ENCODE measurements at places on chromosomes 3 and 15. TPM values are rescaled to one million over a fixed set of nuclear protein-coding genes. Genes with fewer than 3 reads are reported as not detected.

DNA sequence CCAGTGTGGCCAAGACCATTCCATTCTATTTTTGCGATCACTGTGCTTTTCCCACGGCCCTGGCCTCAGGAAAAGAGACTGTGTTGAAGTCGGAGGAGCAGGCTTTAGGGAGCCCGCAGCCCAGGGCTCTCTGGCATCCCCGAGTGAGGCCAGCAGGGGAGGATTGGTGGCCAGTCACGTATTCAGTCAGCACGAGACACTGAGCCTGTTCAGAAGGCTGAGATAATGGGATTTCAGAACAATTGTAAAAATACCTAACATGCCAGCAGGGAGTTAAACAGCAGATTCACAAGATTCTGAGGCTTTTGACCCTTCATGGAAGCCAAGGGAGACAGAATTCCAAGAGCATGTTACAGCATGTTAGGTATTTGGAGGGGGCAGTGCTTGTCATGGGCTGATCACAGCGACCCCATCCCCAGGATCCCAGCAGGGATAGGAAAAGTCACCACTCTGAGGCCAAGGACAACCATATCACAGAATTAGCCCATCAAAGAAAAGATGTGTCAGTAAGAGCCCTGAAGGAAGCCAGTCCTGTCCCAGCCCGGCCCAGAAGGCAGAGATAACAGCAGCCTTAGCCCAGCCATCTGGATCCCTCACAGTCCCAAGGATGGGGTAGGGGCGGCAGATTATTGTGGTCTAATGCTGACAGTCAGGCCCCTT, 40.6 kb downstream of the AMOTL2 start:
- no peak for DNase-seq

PLA2G4E gene
- total RNA-seq = not detected

DNA sequence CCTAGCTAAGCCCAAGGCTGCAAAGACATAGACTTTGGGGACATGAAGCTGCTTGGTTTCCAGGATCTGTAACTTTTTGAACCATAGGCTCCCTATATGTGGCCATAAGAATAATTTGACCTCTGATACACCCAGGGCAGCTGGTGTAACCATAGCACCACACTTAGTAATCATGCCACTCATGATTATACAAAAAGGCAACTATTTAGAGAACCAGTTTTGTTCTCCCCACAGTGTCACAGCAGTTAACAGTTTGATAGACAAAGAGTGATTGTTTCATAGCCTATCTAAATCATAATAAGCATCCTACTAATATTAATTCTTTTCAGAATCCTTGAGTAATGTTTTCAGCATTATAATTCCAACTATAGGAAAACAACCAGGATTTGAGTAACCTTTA, 334.9 kb downstream of the NEK10 start:
- no peak for DNase-seq

GRCh38 chr3:197793247-197793646, 2.2 kb downstream of the LRCH3 start:
- DNase-seq = peak; percentile 33

DNA sequence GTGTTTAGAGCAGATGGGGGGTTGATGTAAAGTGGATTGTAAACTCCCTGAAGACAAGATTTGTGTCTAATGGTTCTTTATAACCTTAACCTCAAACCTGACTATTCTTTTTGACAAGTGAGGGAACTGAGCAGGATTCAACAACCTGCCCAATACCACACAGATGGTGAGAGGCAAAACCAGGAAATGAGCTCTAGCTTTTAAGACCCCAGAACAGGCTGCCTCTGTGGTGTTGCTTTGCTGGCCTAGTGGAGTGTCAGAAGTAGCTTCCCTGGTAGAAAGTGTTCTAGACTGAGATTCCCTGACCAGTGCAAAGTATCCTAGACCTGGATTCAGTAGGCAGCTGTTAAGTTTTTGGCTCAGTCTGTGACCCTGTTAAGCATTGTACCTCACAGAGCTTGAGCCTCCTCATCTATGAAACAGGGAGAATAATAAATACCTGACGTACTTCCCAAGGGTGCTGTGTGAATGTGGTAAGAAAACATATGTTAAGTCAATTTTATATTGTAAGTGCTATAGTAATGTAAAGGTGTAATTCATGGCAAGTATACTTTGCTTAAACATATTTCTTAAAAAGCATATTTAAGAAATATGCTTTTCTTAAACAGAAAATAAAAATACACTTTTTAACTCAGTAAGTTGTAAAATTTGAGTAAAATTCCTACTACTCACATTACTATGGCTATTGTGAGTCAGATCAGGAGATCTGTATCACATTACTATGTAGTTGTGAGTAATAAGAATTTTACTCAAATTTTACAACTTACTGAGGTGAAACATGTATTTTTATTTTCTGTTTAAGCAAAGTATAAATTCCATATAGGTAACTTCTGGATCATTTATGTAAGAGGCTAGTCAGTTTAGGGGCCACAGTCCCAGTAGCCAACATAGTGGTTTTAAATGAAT, 8.8 kb downstream of the GPR87 start:
- DNase-seq = peak; percentile 21

DNA sequence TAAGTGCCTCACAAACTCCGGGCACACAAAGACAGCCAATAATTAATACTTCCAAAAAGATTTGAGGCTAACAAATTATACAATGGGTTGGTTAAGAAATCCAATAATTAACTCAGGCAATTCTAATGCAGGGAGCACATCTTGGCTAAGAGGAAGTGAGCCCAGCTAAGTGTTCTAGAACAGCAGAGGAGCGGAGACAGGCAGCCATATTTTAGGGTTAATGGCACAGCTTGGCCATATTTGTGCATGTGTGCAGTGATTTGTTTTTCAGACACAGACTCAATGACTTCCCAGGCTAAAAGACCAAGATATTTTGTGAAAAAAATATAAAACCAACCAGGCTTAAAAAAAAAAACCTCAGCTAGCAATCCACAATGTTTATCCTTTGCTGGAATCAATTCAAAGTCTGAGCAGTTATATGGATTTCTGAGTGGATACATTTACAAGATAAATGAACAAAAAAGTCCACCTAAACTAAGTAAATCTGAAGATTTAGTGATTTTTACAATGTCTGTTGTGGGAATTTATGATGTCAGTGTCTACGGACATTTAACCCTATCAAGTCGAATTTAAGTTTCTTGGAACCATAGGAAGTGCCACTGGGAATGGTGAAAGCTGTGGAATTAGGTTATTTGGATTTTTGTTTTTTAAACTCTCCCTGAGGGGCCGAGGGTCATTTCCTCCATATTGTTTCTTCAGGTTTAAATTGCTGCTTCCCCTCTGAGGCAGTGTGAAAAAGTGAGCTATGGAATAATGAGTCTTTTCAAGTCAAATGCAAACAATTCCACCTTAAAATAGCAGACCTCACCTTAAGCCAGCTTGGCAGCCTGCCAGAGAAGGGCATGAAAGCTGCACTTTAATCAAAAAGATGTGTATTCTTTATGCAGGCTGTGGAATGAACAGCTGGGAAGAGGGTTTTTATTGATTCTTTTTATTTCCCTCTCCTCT, 413.7 kb upstream of the TBL1XR1 start:
- peak; percentile 21 for DNase-seq

DNA sequence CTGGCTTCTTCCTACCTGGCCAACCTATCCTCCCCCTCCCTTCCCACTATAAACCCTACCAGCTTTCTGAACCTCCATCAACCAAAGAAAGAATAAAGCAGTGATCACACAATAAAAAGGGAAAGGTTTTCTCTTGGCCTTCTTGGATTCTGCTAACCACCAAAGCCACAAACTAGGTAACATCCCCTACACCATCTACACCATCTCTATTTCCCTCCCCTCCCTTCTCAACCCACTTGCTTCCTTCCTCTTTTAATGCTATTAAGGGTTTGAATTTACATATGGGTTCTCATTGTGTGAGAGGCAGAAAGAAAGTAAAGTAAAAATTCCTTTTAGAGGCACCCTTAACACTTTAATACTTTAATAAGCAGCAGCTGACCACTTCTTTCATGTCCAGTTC, 25.8 kb upstream of the RSL24D1 start:
- DNase-seq = no peak

DNA sequence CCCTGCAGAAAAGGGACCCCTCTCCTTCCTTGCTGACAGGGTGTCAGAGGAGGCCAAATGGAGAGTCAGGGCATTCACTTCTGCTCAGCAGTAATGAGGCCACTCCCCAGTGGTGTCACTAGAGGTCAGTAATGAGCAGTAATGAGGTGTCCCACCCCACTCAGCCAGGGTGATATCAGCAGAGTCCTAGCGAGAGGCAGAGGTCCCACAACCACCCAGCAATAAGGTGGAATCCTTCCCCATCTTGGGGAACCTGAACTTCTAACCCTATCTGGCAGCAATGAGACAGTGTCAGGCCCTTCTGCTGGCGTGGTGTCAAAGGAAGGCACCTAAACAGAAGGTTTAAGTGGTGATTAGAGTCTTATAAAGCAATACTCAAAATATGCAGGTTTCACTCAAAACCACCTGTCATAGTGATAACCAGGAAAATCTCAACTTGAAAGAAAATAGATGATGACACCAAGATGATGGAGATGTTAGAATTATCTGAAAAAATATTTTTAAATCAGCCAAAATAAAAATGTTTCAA, 12.9 kb downstream of the OCA2 start:
- no peak for DNase-seq

DNA sequence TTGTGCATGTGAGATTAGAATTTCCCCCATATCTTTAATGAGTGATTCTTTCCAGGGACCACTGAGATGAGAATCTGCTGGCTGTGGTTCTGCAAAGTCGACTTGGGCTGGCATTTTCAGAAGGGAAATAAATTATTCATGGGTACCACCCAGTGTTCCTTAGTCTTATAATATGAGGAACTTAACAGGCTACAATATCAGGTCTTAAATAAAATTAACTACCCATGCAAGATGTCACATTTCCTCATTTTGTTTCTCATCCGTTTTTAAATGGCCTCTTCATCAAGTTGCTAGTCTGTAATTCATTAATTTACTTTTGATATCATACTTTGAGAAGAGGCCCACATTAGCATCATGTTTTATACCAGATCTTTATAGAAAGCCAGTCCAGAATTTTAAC, 58.3 kb upstream of the SKOR1 start:
- no peak for DNase-seq

TIPARP gene
- 41.0 TPM for total RNA-seq

DNA sequence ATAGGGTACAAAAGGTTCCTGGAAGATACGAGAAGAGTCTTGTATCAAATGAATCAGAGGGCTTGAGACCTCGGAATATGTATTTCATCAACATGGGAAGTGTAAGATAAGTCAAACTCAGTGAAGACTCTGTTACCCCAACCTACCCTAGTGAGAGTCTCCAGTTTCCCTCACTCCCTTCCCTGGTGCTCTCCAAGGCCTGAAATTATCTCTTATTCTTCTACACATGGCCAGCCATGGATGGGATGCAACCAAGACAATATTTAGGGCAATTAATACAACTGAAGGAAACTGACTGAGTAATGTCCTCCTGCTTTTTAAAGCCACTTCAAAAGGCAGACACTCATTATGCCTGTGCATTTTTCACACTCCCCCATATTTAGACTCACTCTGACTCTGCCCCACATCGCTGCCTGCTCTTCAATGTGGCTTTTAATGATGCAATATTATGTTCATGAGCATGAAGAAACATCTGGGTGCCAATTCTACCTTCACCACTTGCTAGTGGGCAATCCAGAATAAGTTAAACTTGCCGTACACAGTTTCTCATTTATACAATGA, 137.1 kb upstream of the THBS1 start:
- no peak for DNase-seq

DNA sequence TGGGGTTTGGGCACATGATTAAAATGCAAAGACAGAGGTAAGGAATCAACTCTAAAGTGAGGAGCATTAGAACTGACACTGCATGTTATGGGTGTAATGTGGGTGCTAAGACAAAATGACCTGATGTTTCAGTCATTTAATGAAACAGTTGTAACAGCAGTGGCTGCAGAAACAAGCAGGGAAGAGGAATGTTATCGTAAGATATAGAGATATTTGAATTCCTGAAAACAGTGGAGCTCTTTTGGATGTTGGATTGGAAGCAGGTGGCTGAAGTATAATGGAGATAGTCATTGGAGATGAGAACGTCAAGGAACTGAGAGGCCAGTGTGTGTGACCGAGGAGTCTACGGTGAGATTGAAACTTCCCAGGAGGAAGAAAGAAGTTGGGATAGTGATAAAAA, 1065.2 kb downstream of the ZPLD1 start:
- DNase-seq = no peak

DNA sequence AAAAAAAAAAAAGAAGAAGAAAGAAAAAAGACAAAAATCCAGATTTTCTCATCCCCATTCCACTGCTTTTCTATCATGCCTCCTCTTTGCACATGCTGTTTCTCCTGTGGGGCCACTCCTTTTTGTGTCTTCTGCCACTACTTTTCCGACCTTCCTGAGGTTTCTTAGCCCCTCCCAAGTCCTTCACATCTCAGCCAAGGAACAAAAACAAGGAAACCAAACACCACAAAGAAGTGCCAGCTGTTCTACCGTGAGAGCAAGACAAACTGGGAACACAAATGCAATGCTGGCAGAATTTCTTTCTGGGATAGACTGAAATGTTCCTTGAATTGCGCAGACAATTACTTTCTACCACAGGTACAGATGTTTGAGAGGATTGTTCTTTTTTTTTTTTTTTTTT, 83.2 kb downstream of the MB21D2 start:
- DNase-seq = no peak

DOCK3 gene
- 0.36 TPM for total RNA-seq

- DNase-seq = no peak
Observed at GRCh38 chr3:196670339-196670738, 30.8 kb downstream of the NRROS start.

BOC gene
- 5.0 TPM for total RNA-seq

DNA sequence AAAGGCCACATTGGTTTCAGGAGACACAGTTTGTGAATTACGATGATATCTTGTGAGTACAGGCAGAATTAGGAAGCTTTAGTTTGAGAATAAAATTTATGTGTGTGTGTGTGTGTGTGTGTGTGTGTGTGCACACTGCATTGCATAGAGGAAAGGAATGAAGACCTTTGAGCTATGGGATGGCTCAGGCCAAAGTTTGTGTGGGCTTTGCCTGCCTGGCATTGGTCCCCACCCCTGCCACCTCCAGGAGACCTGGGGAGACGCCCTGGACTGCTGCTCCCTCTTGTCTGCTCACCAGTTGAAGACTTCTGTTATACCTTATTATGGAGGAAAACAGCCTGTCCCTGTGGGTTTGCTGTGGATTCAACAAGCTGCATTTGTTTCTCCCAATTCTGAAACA, 37.2 kb downstream of the TIGIT start:
- DNase-seq = no peak
